ENCODE measurements at places on chromosomes 7 and 10.

DNA sequence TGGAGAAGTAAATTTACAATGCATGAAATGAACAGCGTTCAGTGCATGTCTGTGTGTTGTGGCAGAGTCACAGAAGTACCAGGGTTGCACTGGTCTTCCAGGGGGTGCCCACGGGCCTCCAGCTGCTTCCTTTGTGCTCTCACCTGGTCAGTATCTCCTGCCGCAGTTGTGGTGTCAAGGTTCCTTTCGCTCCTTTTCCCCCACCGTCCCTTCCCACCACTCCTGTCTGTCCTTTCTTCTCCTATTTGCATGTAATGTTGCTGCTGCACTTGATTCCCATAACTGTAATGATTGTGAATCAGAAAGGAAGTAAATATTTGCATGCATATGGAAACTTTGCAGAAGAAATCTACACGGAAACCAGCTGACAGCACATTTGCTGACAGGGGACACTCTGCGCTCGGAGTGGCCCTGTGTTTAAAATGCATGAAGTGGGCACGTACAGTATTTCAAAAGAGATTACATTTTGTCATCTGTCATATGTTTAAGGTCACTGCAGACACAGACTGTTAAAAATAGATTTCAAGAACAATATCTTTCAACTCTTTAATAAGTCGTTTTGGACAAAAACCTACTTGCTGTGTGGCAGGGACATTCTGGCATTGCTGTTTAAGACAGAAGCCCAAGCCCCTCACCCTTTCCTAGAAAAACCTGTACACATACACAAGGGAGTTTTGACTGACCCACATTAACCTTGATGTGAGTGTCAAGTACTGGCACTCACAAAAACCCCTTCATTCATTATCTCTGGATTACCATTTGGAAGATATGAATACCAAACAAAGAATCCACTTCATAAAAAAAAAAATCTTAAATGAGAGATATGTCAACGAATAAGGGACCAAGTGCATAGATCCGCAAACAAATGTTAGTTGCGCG, 336.7 kb upstream of the KLF6 start:
- no peak for DNase-seq

- no peak for DNase-seq
Measured at GRCh38 chr10:109418795-109419194, 504.5 kb downstream of the XPNPEP1 start.

GRCh38 chr10:62475551-62475950, 101.4 kb downstream of the ZNF365 start:
- no peak for DNase-seq

DNA sequence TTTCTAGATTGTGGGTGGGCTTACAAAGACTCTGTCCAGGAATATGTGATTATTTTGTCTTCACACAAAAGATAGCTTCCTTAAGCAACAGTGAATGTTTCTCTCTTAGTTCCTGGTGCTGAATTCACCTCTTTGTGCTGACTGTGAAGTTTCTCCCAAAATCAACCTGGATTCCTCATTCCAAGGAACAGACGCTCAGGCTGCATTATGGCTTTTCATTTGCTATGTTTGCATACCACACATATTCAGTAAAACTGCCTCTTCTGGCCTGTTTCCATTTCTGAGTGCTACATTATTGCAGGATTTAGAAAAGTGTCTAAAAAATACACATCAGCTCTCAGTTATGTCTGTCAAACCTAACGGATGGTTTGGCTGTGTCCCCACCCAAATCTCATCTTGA, 21.5 kb downstream of the MACROH2A2 start:
- DNase-seq: no peak

DNA sequence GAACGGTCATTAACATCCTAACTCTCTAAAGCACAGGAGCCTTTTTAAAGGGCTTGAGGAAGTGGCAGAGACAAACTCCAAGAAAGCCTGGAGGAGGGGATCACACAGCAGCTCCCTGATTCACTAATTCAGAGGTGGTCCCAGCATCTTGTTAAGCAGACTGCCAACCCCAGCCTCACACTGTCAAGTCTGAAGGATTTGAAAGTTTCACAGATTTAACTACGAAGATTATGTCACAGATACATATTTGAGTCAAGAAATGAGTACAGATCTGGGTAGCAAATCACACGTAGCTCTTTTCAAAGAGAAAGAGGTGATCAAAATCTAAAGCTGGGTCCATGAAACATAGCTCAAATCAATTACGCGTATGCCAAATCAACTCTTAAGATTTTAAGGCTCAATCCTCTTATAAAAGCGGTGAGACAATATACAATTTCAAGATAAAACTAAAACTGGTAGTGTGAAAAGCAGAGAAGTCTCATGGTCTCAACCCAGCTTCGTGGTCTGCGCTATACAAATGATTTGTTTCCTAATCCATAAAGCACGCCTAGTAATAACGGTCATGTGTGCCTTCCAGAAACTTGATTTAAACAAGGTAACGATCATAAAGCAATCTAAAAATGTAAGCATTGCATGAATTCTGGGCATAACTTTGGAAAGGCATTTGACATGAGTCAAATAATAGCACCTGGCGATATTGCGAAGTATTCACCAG, 229.9 kb upstream of the MKLN1 start:
- DNase-seq: no peak

DNA sequence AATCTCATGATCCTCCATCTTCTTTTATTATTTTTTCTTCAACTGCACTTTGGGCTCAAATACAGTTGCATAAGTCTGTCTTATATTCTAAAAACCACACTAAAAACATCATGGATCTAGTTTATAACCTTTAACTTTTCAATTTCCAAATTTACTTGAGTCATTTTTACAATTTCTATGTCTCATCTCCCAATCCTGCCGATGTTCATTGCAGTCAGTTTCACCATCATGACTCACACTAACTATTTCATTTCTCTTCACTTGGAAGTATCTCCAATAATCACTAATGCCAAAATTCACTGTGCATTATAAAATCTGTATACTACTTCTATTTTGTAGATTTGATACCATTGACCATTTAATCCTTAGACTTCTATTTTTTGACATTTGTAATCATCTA, 806.9 kb upstream of the SORCS1 start:
- no peak for DNase-seq

DNA sequence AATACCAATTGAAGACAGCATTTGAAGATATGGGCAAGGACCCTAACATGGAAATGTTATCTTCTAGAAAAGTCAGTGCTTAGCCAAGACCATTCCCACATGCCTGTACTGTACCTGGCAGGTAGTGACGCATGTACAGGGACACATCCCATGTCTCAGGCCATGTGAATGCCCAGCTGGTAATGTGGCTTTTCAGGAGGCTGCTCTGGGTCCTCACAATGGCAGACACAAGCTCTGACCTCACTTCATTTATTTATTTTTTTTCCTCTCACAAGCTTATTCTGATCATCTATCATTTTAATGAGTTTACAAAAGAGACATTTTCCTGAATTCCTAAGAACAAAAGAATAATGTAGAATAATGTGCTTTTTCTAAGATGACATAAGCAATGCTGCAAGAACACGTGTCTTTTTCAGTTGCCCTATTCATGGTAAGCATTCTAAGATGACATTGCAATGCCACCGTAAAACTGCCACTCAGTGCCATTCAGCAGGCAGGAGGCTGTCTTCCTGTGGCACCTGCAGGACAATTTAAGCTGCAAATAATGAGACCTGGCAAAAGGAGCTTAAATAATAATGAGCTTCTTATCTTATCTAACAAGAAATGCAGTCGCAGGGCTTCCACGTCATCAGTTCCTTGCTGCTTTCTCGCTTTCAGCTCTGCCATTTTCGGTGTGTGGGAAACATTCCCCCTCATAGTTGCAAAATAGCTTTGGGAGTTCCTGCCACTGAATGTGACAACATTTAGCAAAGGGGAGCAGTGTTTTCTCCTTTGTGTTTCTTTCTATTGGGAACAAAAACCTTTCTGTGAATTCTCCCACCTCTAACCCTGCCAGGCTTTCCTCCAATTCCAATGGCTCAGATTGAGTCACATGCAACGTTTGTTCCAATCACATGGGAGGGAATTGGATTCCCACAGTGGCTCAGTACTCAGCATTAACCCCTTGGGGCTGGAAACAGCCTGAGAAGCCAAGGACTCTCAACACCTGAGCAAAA, 113.0 kb downstream of the SEC23IP start:
- no peak for DNase-seq

DNA sequence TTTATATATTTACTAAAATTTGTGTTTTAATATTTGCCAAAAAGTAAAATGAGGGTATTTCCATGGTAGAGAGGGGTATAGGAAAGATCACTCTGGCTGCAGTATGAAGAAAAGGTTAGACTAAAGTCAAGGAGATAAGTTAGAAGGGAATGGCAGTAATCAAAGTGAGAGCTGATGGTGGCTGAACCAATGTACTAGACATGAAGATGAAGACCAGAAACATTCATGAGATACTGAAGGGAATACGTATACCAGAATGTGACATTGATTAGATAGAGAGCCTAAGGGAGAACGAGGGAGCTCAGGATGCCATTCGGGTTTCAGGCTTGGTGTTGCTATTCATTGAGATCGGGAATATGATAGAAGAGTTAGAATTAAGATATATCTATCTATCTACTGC, 7.8 kb downstream of the ZNF713 start:
- no peak for DNase-seq

DNA sequence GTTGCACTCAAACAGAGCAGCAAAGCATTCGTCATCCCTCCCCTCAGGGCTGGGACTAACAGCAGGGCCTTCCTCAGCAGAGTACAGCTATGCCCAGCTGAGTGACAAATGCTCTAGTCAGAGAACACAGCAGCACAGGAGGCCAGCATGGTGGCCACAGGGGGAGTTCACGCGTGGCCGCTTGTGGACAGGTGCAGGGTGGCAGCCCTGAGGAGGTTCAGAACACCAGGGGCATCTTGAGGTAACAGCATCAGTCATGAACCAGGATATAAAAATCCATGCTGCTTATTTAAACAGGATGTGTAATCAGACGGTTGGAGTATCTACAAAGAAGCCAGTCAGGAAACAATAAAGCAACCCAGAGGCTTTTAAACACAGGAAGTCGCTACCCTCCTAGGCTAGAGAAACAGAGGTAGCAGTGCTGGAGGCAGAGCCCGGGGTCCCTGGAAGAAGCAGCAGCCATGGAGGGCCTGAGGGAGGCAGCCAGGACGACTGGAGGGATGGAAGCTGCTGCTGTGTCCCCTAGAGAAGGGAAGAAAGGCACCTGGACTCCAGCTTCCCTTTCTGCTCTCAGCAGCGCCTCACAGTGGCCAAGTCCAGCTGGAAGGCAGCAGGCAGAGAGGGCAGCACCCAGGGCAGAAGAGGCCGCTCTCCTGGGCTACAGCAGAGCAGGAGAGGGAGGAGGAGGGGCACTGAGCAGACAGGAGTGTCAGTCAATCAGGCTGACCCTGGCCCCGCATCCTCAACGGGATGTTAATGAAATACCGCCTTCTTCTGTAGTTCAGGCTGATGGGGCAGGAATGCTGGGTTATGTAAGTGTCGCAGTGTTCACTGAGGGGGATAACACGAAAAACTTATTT, 70.8 kb upstream of the UCN3 start:
- DNase-seq: no peak

DNA sequence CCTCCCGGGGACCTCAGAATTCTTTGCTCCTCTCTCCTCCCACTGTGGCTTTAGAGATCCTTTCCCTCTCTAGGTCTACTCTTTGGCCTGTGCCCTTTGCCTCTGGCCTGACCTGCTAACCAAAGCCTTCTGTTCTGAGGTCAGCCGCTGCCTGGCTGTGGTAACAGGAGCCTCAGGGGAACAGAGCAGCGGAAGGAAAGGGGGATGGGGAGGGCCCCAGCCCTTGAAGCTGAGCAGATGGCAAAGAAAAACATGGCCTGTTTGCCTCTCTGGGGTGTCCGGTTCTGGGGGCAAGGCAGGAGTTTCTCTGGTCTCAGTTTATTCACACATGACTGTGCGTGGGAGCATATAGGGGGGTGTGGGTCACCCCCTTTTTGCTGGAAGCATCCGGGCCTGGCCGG, 28.2 kb downstream of the COL26A1 start:
- no peak for DNase-seq

DNA sequence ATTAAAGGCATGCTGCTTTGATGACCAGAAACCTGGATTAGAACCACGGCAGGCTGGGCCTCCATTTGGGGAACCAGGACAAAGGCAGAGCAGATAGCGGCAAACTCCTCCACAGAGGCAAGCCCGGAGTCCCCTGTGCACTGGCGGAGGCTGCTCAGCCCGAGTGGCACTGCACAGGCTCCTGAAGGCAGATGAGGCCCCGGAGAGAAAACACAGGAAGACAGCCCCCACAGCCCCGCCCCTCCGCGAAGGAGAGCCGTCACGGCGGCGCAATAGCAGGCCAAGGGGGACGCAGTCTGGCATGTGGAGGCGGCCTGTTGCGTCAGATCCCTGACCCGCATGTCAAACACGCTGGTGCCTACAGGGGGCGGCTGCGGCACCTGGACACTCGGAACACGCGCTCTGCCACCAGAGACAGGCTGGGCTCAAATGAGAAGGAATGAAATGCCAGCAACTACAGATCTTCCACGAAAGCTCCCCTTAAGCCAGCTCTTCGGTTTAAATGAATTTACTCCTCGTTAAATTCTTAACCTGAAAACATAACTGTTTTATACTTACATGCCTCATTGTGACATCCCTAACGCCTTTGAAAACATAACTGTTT, 128.5 kb downstream of the MAD1L1 start:
- peak; percentile 63 for DNase-seq

DNA sequence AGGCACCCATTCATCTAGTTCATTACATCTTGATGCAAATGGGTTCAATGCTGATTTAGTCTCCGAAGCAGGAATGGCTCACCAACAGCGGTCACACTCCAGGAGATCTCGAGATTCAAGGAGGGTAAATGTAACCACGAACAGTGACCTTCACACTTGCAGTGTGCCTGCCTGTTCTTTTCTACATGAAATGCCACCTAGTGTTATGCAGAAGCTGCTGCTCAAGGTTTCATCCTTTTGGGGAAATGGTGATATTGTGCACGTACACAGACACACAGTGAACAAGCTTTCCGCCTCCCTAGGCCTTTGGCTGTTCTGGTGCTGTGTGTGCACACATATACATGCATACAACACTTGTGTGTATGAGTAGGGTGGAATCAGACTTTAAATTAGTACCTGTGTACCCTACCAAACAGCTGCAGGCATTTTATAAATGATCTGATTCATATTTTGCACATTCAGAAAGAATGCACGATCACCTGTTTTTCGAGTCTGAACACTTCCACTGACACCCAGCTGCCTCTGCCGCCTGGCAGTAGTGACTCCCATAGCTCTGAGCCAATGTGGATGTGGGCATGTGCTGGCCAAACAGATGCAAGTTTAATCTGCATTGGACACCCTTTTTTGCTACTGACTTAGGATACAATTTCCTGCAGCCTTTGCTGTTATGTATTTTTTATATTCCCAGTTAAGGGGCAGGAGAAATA, 100.5 kb downstream of the TACC2 start:
- no peak for DNase-seq

All from stimulated activated CD4-positive, alpha-beta T cell treated with anti-CD3 and anti-CD28 coated beads, Interleukin-15, amount 100 ng/mL, for 1 hour (primary cell).